ENCODE measurements at places on chromosomes 3 and 15.

- no peak for DNase-seq
These were observed 150.7 kb downstream of the TMCO5A start for GRCh38 chr15:38085114-38085513.

DNA sequence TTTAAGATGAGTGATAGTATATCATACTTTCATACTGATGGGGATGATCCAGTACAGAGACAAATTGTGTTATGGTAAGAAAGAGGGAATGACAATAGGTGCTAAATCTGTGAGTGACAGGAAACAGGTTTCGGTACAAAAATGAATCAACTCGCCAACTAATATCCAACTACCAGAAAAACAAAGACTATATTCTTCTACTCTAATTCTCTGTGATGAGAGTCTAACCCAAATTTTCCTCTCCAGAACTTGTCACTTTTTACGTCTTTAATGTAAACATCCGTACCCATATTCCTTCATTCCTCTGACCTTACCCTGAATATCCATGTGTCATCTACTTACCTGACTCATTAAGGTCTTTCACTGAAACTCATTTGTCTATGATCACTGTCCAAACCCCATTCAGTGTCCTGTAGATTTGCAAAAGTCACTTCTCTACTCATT lies 39.6 kb downstream of the SCAPER start:
- DNase-seq = no peak

GRCh38 chr3:29245441-29245840 lies 35.4 kb upstream of the RBMS3 start:
- no peak for DNase-seq

GRCh38 chr15:96225642-96226259 lies 104.7 kb upstream of the NR2F2 start:
- no peak for DNase-seq

GRCh38 chr15:81106560-81106959 lies 27.5 kb upstream of the CFAP161 start:
- DNase-seq = peak; percentile 70

- no peak for DNase-seq
These were observed 874 bp upstream of the ERC2 start for GRCh38 chr3:56469141-56469540.

- no peak for DNase-seq
These were observed 21.6 kb downstream of the SLCO3A1 start for GRCh38 chr15:91874992-91875660.

DNA sequence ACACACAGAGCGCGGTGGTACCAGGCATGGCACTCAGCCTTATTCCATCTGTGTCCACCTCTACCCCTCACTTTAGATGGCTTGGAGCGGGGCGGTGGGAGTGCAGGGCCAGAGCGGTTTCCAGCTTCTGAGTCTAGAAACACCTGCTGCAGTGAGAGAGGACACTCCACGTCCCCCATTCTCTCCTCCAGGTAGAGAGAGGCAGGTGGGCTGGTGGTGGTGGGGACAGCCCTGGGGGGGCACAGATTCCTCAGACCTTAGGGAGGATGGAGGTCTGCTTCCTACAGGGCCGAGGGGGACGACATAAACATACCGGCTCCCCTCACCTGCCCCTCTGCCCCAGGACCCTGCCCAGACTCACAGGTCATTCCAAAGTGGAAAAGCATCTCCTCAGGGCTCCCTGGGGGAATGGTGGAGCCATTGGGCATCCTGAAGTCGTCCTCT lies 40.4 kb downstream of the MUC20 start:
- no peak for DNase-seq

DNA sequence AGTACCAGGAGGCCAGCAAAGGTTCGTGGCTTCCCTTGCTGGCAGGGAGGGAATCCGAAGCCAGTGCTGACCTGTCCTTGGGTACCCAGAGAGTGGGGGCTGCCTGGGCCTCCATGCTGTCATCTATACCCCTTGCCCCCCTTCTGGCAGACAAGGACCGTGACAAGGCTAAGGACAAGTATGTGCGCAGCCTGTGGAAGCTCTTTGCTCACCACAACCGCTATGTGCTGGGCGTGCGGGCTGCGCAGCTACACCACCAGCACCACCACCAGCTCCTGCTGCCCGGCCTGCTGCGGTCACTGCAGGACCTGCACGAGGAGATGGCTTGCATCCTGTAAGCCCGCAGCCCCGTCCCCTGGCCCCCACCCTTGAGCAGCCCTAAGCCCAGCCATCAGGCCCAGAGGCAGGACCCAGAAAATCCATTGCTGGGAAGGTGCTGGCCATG lies 2.8 kb downstream of the FES start:
- no peak for DNase-seq

DNA sequence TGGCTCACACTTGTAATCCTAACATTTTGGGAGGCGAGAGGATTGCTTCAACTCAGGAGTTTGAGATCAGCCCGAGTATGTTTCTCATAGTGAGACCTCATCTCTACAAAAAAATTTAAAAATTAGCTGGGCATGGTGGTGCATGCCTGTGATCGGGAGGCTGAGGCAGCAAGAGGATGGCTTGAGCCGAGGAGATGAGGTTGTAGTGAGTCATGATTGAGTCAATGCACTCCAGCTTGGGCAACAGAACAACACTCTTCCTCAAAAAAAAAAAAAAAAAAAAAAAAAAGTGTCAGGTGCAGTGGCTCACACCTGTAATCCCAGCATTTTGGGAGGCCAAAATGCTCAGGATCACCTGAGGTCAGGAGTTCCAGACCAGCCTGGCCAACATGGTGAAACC lies 2.4 kb downstream of the RPL39L start:
- DNase-seq = no peak

DNA sequence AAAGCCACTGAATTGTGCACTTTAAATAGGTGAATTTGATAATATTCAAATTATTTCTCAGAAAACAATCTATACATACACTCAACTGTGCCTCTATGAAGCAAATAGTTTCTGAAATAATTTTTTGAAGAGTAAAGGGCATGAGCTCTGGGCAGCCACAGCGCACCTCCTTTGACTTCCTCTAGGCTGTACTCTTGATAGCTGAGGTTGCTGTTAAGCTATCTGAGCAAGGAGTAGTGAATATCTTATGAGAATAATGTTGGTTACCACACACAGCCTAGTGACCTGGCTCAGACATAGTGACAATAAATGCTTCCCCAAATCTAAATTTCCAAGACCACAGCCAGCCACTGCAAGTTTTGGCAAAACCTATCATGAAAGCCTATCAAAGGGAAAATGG lies 11.6 kb upstream of the SEC61A1 start:
- DNase-seq = no peak

GRCh38 chr15:90572893-90573292 lies 43.2 kb downstream of the CRTC3 start:
- DNase-seq = no peak

DNA sequence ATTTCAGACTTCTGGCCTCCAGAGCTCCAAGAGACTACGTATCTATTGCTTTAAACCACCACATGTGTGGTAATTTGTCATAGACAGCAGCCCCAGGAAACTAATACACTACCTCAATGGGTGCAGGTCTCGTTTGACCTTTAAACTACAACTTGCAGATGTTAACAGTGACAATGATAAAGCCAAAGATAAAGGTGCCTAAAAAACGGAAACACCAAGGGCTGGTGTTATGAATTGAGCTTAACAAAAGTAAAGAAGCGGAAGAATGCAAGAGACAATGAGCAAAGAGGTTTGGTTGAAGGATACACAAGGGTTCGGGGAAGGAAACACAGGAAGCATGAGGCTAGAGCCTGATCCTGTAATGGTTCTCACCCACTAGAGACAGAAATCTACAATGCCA lies 50.8 kb downstream of the RFTN1 start:
- no peak for DNase-seq

DNA sequence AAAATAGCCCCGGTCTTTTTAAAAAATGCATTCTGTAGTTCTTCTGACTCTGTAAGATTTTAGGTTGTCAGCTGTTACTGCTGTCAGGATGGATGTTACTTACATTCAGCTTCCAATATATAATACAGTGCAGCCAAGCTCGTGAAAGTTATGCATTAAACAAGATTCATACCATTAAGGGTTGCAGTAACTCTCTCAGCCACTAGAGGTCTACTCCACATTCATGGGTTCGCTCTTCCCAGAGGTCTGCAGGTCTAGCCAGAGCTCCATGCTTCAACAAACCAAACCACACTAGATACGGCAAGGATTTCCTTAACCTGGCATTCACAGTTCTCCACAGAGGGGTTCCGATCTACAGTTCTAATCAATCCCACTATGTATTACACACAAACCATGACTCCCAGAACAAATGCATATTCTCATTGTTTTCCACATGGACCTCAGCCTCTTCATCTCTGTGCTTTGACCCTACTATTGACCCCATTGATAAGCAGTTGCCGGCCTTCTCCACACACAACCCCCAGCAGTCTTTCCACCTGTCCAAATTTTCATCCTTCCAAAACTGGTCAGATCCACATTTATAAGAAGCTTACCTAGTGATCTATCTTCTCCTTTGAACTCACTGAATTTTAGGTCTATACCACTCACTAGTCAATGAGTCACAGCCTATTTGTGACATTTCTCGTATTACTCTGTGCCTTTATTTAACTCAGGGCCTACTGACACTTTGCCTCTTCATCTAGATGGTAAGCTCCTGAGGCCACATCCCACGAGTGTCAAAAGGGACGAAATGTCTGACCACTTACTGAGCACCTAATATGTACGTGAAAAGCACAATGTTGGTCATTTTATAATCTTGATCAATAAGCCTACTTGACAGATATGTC lies 33.7 kb downstream of the RORA start:
- DNase-seq = peak; percentile 47

GRCh38 chr15:91065505-91065904 lies 34.6 kb upstream of the SV2B start:
- DNase-seq = no peak

- DNase-seq = no peak
These were observed 5.0 kb downstream of the DCP1A start for GRCh38 chr3:53342353-53342752.

DNA sequence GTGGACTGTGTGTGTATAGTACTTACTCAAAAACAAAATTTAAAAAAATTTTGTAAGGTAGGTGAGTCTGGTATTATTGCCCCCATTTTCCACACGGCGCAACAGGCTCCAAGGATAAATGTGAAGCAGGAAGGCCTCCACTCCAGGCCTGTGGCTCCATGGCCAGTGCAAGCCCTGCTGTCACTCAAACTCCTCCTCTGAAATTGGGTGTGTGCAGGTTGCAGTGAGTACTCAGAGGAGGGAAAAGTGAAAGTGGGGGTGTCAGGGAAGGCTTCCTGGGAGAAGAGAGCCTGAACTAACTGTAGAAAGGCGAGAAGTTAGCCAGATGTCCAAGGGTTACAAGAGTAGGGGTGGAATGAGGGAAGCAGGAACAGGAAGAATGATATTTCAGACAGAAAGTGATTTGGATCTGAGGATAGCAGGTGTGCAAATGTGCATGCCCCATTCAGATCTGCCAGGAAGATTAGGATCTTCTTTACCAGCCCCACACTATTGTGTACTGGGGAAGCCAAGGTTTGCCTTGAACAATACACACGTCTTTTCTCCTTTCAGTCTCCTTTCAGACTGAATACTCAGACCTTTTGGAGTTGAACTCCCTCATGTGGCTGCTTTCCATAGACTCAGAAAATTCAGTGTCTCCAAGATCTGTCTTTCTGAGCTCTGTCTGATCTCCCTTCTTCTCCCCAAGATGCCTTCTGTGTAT lies 48.7 kb upstream of the RYK start:
- DNase-seq = peak; percentile 47

- no peak for DNase-seq
These were observed 100.1 kb upstream of the CDIN1 start for GRCh38 chr15:36479200-36479896.

DNA sequence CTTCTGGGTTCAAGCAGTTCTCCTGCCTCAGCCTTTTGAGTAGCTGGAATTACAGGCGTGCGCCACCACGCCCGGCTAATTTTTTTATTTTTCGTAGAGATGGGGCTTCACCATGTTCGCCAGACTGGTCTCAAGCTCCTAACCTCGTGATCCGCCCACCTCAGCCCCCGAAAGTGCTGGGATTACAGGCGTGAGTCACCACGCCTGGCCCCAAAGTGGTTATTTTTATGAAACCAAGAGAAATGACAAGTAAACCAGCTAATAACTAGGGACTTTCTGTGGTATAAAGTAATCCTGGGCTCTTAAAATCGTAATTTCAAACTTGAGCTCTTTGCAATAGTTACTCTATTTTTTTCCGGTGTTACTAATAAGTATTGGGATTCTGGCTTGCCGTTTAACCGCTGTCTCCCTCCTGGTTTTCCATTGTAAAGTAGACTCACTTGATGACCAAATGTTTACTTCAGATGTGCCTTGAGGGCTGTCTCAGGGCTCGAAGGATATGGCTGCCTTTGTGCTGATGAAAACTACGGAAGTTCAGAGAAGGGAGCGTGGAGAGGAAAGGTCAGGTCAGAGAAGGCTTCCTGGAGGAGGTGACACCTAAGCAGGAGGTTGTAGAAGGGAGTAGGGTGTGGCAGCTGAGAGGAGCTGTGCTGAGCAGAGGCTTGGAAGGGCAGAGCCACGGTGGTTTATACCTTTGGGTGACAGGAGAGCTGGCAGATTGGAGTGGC lies 4.2 kb downstream of the ZSCAN2 start:
- DNase-seq = no peak

GRCh38 chr3:44130249-44130648 lies 111.4 kb upstream of the TOPAZ1 start:
- DNase-seq = no peak

DNA sequence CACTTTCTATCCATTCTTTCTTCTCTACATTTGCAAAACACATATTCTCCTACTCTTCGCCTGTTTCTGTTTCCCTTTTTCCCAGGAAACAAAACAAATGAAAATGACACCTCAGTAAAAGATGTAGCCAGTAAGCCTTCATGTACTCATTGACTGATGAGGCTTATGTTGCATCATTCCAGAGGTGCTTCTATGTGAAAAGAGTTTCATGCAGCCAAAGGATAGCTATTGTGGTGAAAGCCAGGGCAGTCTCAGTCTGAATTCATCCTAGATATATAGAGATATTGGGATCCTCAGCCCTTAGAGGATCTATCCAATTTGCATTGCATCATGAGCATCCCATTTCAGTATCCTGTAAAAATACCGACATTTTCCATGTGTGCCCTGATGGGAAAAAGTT lies 267.3 kb downstream of the GAP43 start:
- no peak for DNase-seq

- peak; percentile 76 for DNase-seq
These were observed 410 bp downstream of the LRRC49 start for GRCh38 chr15:70892912-70893560.

DNA sequence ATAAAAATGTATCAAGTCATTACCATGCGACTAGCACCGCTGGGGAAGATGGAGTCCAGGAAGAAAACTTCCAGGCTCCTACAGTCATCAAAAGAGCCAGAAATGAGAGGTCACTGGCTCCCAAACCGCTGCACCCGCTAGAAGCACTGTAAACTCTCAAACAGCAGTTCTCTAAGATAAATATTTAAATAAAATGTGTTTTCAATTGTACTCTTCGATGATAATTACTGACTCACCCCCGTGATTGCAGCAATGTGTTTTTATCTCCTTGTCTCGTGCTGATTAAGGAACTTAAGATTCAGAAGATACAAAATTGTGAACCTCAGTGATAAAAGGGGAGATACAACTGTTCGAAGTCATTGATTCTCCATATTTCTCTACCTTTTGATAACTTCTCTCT lies 45.8 kb upstream of the FOXP1 start:
- no peak for DNase-seq

All from NCI-H526 (cell line).